ENCODE measurements at places on chromosomes 7 and 10.

- DNase-seq: no peak
These were observed 105.7 kb upstream of the INHBA start for GRCh38 chr7:41808541-41808940.

GRCh38 chr10:16811765-16812164, 5.5 kb downstream of the RSU1 start:
- DNase-seq: no peak

DNA sequence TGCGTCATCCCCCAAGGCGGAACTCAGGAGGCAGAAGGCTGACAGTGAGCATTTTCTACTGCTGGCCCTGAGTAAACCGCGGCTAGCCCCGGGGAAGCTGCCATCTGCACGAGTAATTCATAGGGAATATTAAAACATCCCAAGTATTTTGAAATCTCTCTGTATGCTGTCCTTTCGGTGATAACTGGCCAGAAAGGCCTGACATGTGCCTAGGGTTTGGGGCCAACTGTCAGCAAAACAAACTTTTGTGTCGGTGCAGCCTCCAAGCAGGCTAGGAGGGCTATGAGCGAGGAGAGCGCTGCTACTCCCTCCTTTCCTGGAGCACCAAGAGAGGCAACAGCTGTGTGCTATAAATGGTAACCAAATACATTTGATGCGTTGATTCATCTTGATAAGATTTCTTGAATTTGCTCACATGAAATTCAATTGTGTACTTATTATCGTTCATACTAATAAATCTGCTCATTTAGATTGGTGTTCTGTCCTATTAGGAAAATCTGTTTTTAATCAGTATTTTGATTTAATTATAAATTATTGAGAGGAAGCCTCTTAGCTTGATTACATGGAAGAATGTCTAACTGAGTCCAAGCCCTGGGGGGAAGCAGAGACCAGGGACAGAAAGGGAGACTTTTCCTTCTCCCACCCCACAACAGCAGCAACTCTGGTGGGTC, 124.4 kb upstream of the NPS start:
- DNase-seq: no peak

GRCh38 chr10:7357193-7357592, 53.6 kb downstream of the SFMBT2 start:
- DNase-seq: no peak

GRCh38 chr7:93301736-93302135, 69.6 kb downstream of the VPS50 start:
- no peak for DNase-seq

DNA sequence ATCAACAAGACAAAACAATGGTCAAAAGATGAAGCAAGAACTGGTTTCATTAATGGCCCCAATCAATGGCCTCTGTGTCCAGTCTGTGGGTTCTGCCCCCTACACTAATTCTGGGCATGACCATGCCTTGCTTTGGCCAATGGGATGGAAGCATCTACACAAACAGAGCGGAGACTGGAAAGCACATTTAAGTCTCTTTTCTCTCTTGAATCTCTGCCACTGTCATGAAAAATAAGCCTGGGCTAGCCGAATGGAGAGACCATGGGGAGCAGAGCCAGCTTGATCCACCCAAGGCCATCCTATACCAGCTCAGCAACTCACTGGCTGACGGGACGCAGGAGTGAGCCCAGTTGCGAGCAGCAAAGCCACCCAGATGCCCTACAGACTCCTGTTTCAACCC, 30.9 kb downstream of the ANKRD16 start:
- no peak for DNase-seq

Measured in activated CD4-positive, alpha-beta T cell treated with anti-CD3 and anti-CD28 coated beads, Interleukin-2, Interleukin-6, amounts not matched to agents 100 ng/mL and 50 ng/mL, durations not matched to agents 16 hours and 8 hours (primary cell).